ENCODE measurements at places on chromosomes 5 and 9.

DNA sequence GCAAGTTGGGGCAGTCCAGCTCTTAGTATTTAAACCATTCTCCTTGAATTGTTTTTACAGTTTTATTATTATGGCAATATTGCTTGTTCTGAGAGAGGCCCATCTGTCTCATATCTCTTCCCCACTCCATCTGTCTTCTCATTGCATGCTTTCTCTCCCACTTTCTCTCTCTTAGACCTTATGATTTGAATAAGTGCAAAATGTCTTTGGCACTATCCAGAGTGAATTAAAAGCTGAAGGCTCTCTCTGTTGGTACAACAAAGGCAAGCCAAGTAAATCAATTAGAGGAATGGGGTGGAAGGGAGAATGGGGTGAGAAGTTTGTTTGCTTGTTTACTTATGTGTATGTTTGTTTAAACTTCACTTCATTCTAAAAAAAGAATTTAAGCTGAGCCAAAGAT is 195.3 kb upstream of the RFX3 start:
- DNase-seq = no peak

GRCh38 chr9:97990259-97990658 is 7.1 kb downstream of the ANP32B start:
- no peak for DNase-seq

DNA sequence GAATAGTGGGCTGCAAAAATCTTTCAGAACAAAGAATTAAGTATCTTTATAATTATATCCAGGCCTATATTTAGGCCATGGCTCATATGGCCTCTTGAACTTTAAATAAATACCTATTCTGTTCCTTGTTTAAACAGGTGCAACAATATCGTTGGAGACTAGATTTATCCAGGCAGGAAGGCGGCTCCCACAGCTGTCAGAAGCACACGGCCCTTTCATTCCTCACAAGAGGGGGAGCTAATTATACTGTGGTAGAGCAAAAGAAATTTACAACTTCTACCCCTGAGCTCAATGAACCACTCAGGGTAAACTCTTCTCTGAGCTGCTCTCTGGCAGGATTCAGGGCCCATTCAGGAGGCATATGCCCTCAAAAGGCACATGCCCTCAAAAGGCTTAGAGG is 31.3 kb downstream of the TMEM174 start:
- DNase-seq = no peak

DNA sequence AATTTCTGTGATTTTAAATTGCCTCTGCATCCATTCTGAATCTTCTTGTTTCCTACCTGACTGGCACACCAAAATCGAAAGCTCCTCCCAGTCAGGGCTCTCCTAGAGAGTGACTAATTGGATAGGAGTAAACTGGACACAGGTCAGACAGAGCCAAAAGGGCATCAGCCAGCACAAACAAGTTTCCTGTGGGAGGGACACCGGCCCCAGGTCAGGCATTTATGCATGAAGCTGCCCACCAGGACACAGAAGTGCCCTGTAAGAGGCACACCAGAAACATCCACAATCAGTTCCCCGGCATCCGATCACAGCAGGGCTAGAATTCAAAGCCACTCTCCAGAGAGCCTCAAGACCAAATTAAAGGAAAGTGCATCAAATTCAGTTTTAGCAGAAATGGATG is 78.4 kb downstream of the SFXN1 start:
- DNase-seq = no peak

- no peak for DNase-seq
These were observed 16.8 kb downstream of the NR6A1 start for GRCh38 chr9:124754289-124754688.

- no peak for DNase-seq
These were observed 61.6 kb downstream of the ENTREP1 start for GRCh38 chr9:69386651-69387050.

- DNase-seq = no peak
These were observed 33.2 kb upstream of the CSF1R start for GRCh38 chr5:150119421-150120061.

GRCh38 chr9:129664746-129665388 is 580 bp upstream of the PRRX2 start:
- DNase-seq = no peak

GRCh38 chr9:120043448-120043847 is 536.5 kb downstream of the CDK5RAP2 start:
- DNase-seq = no peak

- no peak for DNase-seq
These were observed 119.8 kb downstream of the ENTREP1 start for GRCh38 chr9:69444791-69445190.

GRCh38 chr5:158390577-158390976 is 531.6 kb upstream of the CLINT1 start:
- no peak for DNase-seq

DNA sequence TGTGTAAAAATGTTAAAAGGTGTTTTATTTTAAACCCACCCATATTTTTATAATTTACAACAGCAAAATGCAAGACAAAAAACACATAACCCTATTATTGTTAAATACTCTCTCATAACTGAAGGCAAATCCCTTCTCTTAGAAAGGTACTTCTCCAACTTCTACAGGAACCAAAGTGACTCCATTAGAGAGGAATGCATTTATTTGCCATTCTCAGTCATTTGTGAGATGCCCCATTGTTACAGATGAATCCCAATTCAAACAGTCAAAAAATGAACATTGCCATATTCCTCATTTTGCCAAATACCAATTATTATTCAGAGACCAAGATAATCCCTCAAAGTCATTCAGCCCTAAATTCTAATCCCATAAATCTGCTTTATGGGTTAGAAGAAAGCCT is 175.8 kb downstream of the TSSK1B start:
- DNase-seq = no peak

DNA sequence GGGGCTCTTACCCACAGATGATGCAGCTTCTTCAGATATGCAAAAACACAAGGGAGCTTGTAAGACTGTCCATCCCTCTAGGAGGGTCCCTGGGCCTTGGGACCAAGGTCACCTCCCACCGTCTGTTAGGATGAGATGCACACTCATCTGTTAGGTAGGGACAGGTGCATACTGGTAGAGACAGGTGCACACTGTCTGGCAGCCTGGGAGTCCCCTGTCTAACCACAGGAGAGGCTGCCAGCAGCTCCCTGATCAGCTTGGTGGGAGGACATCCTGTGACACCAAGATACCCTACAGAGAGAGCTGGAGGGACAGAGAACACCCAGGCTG is 13.2 kb downstream of the TSPAN17 start:
- no peak for DNase-seq
